ENCODE measurements at places on chromosomes 2 and 18.

DNA sequence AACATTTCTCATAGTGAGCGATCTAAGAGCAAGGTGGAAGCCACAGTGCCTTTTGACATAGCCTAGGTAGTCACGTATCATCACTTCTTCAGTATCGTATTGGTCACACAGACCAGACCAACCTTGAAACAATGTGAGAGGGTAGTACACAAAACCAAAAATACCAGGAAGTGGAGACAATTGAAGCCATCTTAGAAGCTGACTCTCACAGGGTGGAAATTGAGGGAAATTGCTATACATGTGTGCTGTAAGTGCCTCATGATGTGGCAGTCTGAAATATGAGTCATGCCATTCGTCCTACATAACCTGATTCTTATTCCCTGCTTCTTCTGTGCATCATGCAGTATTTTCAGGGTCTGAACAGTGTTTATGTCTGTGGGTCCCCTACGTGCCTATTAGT lies 62.3 kb upstream of the STON1 start:
- DNase-seq: no peak

DNA sequence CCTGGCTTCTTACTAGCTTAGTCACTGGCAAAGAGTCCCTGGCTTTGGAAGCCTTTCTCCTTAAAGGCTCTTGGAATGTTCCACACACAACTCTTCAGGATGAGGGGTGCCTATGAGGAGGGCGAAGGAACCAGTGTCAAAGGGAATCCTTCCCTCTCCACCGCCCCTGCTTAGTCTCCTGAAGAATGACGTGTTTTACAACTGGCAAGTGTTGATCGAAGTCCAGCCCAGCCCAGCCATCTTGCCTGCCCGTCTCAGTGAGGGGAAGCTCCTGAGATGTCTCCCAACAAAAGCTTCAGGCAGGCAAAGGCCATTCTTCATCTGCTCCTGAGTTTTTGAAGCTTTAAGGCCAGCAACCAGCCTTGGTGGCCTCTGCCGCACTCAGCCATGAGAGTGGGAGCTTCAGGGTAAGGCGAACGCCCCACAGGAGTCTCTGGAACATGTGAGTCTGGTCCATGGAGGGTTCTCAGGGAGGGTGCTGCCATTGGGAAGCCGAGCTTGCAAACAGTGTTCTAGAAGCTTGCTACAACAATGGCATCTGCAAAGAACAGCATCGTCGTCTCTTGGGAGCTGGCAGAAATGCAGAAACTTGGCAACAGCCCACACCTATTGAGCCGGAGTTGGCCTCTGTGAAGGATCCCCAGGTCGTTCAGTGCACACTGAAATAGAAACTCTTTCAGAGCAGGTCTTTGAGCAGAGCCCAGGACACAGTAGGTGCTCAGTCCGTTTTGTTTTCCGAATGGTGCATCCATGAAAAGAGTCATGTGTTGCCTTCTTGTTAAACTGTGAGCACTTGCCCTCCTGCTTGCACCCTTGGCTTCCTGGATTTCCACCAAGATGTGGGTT lies 220.7 kb downstream of the SEPTIN10 start:
- no peak for DNase-seq

DNA sequence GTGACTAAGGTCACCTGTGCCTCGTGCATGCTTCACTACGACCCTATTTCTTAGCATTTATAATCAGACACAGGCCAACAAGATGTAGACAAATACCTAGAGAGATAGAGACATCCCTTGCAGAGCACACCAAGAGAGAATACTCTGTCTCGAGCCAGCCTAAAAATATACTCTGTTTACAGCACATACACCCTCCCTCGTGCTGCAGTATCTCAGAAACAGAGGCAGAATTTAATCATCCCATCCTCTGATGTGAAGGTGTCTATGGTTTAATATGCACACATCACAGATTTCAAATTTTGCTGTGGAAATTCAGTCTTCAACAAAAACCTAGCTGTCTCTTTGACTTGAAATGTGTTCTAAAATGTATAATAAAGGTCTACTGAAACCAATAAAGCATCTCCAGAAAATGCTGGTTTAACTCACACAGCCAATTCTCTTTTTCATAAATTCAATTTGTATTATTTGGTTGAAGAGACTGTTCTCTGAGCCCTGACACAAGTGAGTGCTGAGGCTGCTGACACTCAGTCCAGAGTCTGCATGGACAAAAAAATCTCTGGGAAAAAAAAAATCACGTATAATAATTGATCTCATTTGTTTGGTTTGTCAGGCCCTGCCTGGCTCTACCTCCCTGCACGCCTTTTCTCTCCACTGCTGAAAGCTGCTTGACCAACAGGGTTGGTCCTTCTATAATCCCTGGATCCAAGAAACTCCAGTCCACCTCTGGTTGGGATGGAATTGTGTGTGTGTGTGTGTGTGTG lies 142.0 kb upstream of the FSHR start:
- no peak for DNase-seq

DNA sequence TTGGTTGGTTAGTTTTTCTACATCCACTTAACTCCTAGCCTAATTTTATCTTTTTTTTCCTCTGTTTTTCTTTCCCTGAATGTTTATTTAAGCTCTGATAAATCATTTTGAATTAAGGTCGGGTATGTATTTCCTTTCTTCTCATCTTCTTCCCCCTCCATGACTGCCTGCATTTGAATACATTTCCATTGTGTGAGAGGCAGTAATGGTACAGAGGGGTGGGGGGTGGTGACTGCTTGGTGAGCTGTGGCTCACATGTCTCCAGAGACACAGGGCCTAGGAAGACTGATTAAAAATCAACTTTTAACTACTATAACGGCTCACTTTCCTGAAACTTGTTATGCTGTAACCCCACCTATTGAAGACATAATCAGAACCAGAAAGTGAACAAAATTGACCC lies 58.0 kb downstream of the NEDD4L start:
- DNase-seq: no peak

- no peak for DNase-seq
These were observed 1387.6 kb upstream of the ACVR2A start for GRCh38 chr2:146457221-146457620.

- DNase-seq: no peak
These were observed 95.2 kb upstream of the GULP1 start for GRCh38 chr2:188196343-188197008.

DNA sequence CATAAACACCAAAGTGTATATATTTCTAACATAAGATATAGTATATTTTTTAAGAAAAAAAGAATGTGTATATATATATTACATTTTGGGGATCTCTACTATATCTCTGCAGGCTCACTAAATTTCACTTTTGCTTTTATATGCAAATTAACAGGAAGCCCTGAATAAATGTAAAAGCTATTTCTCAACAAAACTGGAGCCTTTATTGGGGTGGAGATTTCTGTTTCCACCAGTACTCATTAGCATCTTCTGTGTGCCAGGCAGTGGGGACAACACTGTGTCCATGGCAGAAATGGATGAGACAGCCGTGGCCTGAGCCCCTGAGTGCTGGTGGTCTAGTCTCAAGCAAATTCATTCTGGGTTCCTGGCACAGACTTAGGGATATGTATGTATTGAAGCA lies 41.3 kb downstream of the C18orf63 start:
- no peak for DNase-seq

DNA sequence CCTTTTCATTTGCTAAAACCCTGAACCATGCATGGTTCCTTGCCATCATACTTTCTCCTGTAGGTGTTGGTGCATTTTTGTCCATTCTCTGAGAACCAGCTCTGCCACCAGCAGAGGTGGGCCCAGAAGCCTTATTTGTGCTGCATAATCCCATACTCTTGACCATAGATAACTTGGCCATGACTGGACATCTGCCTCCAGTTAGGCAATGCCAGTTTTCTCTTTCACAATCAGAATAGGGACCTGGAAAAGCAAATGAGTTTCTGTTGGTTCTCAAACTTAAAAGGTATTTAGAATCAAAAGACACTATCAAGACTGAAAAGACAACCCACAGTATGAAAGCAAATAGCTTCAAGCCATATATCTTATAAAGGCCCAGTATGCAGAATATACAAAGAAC lies 167.3 kb downstream of the MAIP1 start:
- no peak for DNase-seq

DNA sequence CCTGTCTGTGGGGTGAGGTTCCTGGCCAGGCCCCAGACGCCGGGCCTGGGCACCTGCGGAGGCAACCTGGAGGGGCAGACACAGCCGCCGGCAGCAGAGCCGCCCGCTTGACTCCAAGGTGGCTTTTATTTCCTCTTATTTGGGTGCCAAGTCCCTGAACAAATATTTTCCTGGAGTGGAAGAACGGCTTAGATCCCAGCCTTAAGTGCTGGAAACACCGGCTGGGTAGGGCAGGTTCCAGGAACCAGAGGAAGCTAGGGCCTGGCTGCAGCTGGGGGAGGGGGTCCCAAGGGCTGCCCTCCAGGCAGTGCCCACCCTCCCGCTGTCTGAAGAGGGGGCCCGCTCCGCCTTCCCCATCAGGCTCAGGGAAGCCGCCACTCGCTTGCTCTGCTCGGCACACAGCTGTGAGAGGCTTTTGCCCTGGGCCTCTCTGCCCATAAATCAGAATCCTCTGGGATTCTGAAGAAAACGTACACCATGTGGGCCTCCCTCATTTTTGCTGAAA lies 28.2 kb downstream of the SDC1 start:
- DNase-seq: no peak
